ENCODE measurements at places on chromosomes 6 and 20.

DNA sequence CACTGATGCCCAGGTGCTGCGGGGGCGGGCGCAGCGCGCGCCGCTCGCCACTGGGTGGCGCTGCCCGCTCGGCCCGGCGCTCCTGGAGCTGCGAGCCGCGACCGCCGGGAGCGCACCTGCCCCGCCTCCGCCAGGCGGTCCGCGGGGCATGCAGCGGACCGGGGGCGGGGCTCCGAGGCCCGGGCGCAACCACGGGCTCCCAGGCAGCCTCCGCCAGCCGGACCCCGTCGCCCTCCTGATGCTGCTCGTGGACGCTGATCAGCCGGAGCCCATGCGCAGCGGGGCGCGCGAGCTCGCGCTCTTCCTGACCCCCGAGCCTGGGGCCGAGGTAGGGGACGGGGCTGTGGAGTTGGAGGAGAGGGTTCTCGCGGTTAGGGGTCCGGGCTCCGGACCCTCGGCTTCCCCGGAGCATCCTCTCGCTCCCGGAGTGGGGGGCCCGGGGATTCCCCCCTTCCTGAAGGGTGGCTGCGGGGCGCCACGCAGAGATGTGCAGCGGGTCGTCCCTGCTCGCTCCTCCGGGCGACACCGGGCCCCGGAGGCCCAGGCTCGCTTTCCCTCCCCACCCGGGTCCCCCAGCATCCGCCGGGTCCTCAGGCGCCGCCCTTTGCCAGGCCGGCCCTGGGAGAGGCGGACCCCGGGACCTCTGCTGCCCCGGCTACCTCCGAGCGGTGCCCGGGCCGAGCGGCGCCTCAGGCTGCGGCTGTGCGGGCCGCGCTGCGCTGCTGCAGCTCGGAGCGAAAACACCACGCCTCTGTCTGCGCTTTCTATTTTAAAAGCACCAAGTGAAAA, at the start of gene BCAS4:
TSS of gene BCAS4 (plus strand) at position 216 of the 789 bp plus-strand sequence. CDS start at position 239, 23 bp downstream.
- peak; percentile 86 for DNase-seq

DNA sequence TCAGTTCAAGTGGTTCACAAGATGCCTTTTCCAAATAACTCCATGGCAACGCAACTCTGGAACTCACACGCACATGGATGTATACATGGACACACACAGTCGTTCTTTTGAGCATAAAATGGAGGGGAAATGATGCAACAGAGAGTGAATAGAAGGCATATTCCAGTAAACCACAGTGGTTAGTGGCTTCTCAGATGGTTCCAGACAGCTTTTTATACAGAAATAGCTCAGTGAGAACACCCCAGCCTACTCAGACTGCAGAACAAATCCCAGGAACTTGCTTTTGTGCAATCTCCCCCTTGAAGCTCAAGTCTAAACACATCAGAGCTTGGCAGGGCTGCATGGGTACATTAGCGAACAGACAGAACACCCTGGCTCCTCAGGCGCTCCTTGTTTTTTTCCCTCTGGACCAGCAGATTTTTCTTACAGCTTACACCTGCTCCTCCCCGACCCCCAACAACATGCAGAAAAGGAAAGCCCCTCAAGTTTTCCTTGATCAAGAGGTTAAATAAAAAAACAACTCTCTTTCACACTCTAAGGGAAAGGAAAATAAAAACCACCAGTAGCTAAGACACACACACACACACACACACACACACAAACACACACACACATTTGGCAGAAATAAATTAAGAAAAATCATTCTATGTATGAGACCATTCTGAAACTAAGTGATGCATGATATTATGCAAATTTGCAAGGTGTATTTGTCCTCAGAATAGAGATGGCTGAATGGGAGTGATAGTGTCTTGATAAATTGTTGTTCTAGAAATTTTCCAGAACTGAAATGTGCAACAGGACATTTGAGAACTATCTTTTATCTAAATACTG, 51.2 kb upstream of the RANBP9 start:
- DNase-seq = peak; percentile 93

GRCh38 chr6:14912226-14912625, 333.6 kb upstream of the JARID2 start:
- DNase-seq = no peak

DNA sequence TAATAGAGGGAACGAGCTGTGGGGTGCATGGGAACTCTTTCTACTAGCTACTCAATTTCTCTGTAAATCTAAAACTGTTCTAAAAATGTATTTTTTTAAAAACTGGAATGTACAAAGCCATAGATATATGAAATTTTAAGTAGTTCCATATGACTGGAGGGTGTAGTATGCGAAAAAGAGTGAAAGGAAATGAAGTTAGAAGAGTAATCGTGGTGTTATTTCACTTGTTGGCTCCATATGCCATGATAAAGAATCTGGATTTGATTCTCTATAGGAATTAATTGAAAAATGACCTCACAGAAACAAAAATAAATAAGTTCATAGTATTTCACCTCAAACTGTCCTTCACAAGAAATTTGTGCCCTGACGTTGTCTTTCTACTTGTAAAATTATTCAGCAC, 500.2 kb downstream of the TENT5A start:
- DNase-seq = no peak

- DNase-seq = no peak
These were observed 54.1 kb upstream of the PDE7B start for GRCh38 chr6:135797361-135797760.

- DNase-seq = no peak
These were observed 251.1 kb downstream of the HAO1 start for GRCh38 chr20:7689151-7689550.

DNA sequence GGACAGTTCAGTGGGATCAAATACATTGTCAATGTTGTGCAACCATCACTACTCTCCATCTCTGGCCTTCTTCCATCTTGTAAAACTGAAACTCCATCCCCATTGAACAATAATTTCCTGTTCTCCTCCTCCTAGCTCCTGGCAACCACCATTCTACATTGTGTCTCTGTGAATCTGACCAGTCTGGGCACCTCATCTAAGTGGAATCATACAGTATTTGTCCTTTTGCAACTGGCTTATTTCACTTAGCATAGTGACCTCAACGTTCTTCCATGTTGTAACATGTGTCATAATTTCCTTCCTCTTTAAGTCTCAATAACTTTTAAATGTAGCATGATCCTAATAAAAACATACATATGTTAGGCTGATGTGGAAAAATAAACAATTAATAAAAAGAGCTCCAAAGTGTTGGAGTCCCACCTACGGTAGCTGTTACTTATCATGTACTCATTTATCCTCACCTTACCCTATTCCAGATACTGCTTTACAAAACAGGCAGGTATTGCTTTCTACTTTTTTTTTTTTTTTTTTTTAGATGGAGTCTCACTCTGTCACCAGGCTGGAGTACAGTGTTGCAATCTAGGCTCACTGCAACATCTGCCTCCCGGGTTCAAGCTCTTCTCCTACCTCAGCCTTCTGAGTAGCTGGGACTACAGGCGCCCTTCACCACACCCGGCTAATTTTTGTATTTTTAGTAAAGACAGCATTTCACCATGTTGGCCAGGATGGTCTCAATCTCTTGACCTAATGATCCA, 91.9 kb downstream of the TNFAIP3 start:
- peak; percentile 38 for DNase-seq

DNA sequence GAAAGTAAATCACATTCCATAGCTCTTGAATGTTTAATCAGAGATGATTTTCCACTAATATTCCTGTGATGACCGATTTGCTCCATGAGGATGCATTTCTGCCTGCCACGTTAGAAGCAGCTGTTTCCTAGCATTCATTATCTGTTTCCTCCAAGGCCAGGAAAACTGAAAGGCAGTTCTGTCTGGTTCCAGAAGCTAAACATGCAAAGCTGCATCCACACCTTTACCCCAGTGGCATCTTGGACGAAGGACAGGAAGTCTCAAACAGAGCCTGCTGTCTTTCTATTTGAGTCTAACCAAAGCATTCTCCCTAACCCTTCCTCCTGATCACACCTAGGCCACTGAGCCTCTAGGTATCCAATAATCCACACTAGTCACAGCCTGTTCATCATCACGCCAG, 27.6 kb downstream of the CNKSR3 start:
- no peak for DNase-seq

DNA sequence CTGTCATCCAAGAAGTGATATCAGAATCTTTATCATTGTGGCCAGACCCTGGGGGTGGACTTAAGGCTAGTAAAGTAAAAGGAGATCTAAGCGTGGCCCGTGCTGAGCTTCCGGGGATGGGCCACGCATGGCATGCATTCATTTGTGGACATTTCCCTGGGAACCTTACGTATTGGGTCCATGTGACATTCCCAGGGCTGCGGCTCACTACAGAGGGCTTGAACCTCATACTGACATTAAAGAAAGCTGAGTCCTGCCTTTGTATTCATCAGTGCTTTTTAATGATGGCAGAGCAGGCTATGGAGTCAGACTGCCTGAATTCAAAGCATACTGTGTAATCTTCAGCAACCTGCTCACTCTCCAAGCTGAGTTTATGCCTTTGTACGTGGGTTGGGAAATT, 152.2 kb upstream of the AFDN start:
- no peak for DNase-seq

DNA sequence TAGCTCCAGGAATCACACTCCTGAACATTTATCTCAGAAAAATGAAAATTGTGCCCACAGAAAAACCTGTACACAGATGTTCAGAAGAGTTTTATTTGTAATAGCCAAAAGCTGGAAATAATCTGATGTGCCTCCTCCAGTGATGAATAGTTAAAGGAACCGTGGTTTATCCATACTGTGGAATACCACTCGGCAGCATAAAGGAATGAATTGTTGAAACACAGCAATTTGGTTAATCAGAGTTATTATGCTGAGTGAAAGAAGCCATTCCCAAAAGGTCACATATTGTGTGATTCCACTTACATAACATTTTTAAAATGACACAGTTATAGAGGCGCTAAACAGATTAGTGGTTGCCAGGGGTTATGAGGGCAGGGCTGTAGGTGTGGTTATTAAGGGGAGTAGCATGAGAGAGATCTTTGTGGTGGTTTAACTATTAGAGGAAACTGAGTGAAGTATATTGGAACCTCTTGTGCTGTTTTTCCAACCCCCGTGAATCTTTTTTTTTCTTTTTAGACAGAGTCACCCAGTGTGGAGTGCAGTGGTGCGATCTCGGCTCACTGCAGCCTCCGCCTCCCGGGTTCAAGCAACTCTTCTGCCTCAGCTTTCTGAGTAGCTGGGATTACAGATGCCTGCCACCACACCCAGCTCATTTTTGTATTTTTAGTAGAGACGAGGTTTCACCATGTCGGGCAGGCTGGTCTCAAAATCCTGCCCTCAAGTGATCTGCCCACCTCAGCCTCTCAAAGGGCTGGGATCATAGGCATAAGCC, 26.2 kb downstream of the PSMF1 start:
- no peak for DNase-seq

GRCh38 chr20:23456409-23456808, 3.7 kb upstream of the CST11 start:
- DNase-seq = no peak
